ENCODE measurements at places on chromosomes 2 and 18.
A peak's percentile ranks its signal among the peaks of the same experiment; 100 is the strongest.

GRCh38 chr2:129923265-129924091, 56.0 kb upstream of the RAB6C start:
- DNase-seq: no peak

GRCh38 chr2:25797620-25798488, 80.4 kb downstream of the ASXL2 start:
- no peak for DNase-seq

DNA sequence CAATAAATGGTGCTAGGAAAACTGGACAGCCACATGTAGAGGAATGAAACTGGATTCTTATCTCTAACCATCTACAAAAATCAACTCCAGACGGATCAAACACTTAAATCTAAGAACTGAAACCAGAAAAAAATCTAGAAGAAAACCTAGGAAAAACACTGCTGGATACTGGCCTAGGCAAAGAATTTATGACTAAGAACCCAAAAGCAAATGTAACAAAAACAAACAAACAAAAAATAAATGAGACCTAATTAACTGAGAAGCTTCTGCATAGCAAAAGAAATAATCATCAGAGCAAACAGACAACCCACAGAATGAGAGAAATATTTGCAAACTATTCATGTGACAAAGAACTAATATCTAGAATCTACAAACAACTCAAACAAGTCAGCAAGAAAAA, 314.0 kb upstream of the REV1 start:
- DNase-seq: no peak

- no peak for DNase-seq
Measured at GRCh38 chr18:49835405-49835804, 22.1 kb upstream of the ACAA2 start.

- DNase-seq: peak; percentile 84
Measured at GRCh38 chr2:25294573-25295462, 46.9 kb downstream of the DNMT3A start.

DNA sequence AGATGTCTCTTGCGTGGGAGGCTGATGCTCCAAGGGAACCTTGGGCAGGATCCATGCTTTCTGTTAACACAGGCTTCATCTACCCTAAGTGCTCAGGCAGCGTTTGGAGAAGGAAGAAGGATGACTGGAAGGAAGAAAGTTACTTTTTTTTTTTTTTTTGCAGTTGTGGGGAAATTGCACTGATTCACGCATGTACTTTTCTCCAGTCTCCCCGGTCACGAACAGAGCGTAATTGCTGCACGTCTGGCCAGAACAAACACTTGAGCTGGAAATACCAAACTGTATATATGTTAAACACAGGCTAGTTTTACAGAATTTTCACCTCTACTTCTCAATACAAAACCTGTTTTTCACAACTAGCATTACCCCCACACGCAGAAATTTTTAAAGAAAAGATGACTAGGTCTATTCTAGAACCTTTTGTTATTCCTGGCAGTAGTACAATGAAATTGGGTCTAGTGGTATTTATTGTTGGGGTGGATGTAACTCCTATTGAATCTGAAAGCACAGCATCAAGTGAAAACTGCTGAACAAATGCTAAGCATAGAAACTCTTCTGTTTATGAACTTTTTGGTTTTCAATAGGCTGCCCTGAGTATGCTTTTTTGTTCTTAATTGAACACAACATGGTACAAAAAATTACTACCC, 9.3 kb upstream of the SCYGR5 start:
- DNase-seq: no peak

All from CD4-positive, alpha-beta T cell treated with Interferon alpha-2 for 1 hour (primary cell).